Stimulated activated naive CD8-positive, alpha-beta T cell treated with anti-CD3 and anti-CD28 coated beads, Interleukin-15, Interleukin-2, amounts not matched to agents 100 U/mL and 50 U/mL, for 24 hours (primary cell): ENCODE measurements at places on chromosomes 4 and X.

GRCh38 chrX:672931-673330, 42.3 kb downstream of the SHOX start:
- DNase-seq: no peak

- no peak for DNase-seq
These were observed 231.5 kb downstream of the BCOR start for GRCh38 chrX:39866229-39866628.

DNA sequence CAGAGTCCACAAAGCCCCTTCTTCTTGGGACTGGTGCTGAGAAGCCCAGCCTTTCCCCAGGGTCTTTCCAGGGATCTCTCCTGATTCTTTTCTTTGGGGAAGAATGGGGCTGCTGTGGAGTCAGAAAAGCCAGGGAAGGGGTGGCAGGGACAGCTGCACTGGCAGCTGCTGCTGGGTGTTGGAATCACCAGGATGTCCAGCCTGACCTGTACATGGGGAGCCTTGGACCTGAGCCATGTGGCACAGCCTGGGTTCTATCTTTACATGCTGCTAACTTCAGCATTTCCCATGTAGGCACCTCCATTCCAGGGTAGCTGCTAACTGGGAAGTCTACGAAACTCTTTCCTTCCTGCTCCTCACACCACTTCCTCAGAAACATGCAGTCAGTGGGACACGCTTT, 36.0 kb downstream of the MED28 start:
- DNase-seq: no peak

DNA sequence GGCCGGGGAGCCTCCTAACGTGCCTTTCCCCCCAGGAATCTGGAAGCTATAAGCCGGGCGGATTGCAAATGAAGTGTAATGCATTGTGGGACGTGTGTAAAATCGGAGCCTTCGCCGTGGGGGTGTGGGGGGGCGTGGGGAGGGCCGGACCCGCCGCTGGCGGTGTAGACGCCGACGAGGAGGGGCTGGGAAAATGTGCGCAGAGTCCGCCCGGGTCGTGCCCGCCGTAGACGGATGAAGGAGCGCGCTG, 1.3 kb downstream of the STOX2 start:
- DNase-seq: no peak

DNA sequence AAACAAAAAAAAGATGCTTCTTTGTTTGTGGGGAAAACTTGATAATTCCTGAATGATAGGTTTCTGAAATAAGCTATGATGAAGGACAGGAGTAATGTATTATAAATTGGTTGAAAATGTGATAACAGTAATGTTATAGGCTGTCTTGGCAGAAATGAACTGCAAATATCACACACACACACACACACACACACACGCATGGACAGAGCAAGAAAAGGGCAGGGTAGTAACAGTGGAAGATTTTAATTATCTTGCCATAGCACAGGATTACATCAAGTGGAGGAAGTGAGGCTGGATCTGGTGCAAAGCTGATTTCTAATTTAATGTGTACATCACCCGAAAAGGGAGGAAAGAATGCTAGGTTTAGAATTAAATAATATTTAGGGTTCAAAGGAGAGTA, 97.5 kb upstream of the CXXC4 start:
- DNase-seq: no peak

DNA sequence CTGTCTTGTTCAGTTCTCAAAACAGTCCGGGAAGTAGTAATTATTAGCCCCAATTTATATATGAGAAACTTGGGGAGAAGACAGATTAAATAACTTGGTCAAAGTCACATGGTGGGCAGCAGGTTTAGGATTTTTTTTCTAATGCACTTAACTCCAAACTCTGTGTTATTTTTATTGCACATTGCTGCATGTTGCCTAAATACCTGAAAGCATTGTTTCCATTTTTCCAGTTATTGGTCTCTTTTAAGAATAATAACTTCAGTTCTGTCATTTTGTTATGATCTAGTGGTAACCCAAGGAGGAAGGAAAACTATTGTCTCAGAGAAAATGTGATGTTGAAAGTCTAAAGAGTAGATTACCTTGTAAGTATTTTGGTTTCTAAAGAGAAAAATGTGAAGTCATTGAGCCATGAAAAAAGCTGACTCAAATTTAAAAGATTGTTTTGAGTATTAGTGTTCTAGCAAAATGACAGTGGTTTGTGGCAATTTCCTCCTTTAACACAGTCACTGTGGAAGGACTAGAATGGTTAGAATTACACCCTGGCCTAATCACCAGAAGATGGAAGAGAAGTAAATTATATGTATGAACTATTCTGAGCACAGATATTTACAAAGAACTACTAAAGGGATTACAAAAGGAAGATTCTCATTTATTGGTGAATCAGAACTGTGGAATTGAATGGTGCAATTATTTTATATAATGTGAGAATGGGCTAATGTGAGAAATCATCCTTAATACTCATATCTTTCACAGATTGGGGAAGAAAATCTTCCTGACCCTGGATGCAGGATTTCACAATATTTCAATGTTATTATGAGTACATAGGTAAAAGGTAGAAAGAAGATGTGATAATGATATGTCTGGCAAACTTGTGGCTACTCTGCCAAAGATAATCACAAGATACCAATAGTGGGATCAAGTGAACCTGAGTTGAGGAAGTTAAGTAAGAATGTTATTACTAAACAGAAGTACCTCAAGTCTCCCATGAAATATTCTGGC, 21.7 kb upstream of the CXCL8 start:
- DNase-seq: no peak

DNA sequence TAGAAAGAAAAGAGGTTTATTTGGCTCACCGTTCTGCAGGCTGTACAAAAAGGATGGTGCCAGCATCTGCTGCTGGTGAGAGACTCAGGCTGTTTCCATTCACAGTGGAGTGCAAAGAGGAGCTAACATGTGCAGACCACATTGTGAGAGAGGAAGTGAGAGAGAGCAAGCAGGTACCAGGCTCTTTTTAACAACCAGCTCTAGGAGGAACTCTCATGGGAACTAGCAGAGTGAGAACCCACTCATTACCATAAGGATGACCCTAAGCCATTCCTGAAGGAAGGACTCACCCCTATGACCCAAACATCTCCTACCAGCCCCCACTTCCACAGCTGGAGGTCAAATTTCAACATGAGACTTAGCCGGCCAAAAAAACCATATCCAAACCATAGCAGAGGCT, 158.6 kb upstream of the ADGRL3 start:
- no peak for DNase-seq

DNA sequence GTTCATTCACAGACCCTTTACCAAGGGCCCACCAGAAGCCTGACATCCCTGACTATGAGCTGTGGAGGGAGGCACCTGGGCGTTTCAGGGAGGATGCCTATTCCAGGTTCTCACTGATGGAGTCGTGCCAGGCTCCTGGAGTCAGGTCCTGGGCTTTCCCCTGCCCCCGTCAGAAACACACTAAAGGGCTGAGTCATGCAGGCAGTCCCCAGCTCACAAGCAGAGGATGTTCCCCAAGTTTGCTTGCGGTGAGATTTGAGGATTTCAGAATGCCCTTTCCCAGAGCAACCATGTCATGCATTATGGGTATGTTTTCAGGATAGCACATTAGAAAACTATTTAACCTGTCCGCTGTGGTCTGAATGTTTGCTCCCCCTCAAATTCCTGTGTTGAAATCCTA, 45.2 kb downstream of the FHDC1 start:
- no peak for DNase-seq

DNA sequence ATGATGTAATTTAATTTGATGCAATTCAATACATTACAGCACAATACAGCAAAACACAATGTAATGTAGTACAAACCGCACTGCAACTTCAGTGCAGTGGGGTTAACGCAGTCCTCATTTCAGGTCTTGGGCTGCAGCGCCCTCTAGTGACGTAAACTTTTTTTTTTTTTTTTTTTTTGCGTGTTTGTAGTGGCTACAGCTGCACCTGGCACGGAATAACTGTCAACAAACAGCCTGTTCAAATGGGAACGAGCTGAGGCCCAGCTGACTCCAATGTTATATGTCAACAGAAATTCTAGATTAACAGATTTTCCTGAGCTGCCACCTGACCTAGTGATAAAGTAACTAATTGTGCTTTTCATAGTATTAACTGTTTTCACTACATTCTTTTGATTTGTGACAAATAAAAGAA, 33.5 kb upstream of the RASSF6 start:
- peak; percentile 7 for DNase-seq

DNA sequence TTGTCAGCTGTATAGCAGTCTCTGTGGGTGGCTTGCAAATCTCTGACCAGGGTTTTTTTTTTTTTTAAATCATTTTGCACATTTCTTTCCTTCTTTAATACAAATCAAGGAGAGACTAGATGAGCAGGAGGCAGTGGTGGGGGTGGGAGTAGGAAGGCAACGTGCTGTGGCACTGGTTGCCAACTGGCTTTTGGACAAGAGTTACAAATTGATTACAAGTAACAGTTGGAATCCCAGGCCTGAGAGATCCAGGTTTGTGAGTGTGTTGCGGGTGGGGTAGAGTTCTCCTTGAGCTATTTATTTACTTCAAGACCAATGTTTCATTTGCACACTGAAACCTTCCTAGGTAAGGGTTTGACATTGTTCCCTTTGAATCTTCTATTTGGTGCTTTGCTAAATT, 325.3 kb downstream of the AFF2 start:
- DNase-seq: no peak

DNA sequence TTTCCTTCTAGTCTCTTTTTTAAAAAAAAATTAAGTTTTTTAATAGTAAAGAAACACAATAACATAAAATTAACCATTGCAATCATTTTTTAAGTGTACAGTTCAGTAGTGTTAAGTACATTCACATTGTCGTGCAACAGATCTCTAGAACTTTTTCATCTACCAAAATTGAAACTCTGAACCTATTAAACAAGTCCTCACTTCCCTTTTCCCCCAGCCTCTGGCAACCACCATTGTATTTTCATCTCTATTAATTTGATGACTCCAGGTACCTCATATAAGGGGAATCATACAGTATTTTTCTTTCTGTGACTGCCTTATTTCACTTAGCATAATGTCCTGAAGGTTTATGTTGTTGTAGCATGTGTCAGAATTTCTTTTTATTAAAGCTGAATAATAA, 31.8 kb downstream of the MSL3 start:
- no peak for DNase-seq

- no peak for DNase-seq
These were observed 571.2 kb upstream of the FAT1 start for GRCh38 chr4:187294861-187295260.

DNA sequence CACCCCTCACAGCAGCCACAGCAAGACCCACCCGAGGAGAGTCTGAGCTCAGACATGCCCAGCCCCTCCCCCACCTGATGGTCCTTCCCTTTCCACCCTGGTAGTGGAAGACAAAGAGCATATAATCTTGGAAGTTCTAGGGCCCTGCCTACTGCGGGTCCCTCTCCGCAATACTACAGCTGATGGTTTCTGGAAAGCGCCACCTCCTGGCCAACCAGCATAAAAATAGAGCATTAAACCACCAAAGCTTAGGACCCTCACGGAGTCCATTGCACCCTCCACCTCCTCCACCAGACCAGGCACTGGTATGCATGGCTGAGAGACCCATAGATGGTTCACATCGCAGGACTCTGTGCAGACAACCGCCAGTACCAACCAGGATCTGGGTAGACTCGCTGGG, 78.2 kb downstream of the SH3BGRL start:
- DNase-seq: no peak

DNA sequence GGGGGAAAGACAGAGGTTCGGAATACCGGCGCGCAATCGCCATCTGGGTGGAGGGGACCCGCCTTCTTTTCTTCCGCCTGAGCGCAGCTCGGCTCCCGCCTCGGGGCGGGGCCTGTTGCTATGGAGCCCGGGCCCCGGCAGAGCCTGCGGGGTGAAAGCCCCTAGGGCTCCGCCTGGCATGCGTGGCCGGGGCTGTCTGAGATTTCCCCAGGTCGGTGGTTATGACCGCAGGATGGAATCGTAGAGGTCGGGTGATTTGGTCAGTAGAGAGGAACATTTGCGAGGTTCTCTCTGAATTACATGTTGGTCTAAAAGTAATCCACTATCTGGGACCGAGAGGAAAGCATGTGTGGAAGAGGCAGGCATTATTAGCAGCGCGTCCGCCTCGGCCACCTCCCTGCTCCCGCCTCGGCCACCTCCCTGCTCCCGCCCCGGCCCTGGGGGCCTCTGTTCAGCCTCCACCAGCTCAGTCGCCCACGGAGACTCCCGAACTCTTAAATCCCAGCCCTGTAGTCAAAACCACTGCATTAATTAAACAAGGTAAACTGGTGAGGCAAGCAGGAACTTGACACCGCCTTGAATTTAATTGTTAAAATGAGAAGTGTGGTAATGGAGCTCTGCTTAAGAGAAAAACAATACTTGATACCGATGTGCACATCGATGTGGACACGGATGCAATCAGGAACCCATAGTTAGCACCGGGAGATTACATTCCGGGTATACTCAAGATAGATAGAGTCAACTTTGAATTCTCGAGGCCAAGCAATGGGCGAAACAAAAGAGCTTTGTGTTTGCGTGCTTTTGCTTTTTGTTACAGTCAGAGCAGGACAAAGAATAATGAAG, 45.2 kb downstream of the TRIM2 start:
- peak; percentile 88 for DNase-seq

DNA sequence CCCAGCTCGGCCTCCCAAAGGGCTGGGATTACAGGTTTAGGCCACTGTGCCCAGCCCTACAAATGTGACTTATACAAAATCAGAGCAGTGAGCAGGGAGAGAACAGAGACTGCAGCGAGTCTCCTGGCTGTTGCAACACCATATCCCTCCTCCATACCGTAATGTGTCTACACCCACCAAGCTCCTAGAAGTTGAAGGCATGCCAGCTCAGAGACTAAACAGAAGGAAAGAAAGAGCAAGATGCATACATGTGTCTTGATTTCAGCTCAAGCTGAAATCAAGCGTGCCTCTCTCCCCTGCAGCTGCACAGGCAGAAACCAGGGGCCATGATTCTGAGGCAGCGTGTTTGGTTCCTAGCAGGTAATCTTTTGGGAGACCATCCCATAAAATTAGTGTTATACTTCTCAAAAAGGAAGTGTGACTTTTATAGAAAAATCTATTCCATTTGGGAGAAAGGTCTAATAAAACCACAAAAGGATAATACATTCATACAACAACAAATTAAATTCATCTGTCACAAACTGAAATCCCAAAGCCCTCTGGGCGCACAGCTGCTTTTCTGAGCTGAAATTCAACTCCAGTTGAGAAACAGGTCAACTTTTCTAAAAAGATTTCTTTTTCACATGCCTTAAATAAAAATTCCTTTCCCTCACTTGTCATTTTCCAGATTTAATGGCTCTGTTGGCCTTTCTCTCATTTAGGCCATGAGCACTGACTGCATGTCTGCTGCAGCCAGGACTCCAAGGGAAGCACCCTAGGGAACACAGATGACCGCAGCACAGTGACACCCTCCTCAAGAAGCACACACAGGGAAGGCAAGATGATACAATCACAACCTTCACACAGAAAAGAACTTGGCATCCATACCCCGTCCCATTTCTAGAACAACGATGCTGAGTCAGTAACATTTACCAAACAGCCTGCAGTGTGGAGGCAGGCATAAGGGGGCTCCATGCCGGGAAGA, 34.4 kb downstream of the AFAP1 start:
- no peak for DNase-seq

- DNase-seq: no peak
These were observed 105.3 kb downstream of the KDR start for GRCh38 chr4:55020131-55020530.
